Daoy (cell line): ENCODE measurements at places on chromosomes 4 and X.

DNA sequence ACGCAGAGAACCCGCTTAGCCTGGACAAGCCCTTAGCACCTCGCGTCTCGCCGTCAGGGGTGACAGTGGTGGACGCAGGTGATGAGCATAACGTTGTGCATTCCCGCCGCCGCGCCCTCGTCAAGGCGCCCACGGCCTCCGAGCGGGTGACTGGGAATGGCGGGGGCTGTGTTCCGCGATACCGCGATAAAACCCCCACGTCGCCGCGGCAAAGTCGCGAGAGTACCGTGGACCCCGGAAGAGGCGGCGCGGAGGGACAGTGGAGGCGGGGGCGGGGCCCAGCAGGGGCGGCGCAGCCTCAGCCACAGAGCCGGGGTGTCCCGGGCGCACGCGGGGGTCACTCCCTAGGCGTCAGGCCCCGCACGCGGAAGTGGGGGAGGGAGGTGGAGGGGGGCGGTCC, 53.8 kb downstream of the ZFYVE28 start:
- DNase-seq = peak; percentile 46

DNA sequence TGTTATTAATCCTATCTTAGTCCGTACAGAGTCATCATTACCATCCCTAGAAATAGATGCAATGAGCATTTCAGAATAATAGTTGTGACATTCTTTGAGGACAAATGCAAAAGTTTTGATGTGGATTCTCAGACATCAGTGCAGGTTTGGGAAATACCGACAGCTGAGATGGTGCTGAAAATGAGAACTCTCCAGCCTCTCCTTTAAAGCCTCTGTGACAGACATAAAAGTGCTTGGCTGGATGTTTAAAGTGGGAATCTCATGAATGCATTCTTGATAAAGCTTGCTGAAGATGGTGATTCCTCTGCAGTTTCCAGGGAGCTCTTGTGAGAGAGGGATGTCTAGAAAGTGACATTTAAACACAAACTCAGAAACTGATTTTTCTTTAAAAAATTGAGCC, 35.0 kb upstream of the SLC7A11 start:
- DNase-seq = no peak

DNA sequence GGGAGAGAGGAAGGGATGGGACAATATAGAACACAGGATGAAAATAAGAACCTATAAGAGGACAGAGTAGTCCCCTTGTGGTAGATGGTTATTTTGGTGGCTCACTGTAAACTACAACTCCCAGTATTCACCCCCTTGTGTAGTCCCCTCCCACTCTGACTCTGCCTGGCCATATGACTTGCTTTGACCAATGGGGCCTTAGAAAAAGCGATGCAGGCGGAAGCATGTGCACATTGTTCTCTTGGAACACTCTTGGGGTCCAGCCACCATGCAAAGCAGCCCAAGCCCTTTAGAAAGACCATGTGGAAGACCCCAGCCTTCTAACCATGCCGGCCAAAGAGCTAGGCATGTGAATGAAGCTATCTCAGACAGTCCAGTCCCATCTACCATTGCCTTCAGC, 415.0 kb downstream of the BCOR start:
- DNase-seq = no peak

GRCh38 chr4:5885733-5886132, 7.2 kb downstream of the CRMP1 start:
- no peak for DNase-seq

GRCh38 chr4:112252234-112252633, 20.6 kb downstream of the AP1AR start:
- DNase-seq = no peak

DNA sequence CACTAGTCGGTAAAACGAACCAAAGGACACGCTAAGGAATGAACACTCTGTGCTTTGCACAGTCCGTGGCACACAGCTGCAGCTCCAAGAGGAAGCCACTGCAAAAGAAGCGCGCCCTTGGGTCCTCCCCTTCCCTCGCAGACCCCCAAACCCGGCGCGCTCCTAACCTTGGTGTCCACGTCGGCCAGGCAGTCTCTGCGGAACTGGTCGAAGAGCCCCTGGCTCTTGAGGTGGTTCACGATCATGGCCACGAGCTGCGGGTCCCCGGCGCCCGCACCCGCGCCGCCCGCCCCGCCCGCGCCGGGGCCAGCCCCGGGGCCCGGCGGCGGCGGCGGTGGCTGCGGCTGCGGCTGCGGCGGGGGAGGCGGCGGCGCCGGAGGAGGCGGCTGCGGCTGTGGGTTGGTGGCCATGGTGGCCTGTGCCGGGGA, 333 bp downstream of the BOD1L1 start:
- no peak for DNase-seq

DNA sequence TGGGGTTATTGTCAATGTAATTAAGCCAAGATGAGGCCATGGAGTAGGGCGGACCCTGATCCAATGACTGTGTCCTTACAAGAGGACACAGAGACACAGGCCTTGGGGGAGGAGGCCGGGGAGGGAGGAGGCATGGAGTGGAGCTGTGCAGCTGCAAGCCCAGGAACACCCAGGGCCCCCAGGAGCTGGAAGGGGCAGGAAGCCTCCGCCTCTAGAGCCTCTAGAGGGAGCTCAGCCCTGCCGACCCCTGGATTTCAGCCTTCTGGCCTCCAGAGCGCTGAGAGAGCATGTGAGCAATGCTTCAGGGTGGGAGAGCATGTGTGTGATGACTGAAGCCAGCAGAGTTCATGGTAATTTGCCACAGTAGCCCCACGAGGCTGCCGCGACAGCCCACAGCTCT, 234.6 kb downstream of the AFAP1 start:
- no peak for DNase-seq

DNA sequence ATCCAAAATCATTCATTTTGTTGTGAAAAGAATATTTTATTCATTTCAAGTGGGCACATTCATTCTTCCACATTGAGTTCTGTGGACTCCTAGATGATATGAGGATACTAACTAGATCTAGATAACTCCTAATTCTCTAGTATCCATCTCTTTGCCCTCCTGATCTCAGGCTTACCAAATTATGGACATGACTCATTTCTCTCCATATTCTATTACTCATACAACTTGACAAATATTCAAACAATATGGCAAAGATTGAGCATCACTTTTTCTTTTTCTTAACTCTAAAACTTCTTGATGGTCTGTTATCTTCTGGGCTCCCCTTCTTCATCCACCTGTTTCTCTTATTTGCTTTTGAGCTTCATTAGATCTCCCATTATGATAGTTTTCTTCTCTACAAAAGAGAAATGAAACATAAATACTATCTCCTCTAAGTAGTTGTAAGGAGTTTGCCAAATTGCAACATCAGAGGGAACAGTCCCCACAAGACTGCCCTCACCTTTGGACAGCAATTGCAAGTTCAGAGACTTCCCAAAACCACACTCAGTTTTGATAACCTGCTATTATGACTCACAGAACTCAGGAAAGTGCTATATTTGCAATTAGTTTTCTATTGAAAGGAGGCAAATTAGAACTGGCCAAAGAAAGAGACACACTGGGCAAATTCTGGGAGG, 422.9 kb downstream of the SPRY1 start:
- DNase-seq = no peak

GRCh38 chrX:68640661-68641060, 6.8 kb upstream of the STARD8 start:
- no peak for DNase-seq

GRCh38 chr4:112102875-112103370, 42.3 kb upstream of the FAM241A start:
- no peak for DNase-seq

DNA sequence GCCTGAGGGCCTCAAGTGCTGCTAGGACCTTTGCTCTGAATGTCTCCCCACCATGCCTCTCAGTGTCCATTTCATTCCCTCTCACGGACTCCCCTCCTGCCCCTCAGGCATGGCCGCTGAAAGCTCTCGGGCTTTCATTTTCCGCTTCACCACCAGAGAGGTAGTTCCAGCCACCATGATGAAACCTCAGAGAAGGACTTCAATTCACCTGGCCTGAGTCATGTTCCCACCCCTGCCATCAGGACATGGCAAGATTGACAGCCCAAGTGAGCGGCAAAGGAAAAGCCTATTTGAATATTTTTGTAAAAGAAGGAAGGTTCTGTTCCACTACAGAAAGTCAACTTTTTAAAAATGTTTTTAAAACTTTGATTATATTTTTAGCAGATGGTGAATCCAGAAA, 249.3 kb upstream of the GALNT7 start:
- no peak for DNase-seq

- no peak for DNase-seq
These were observed 32.7 kb downstream of the MFAP3L start for GRCh38 chr4:169993531-169993930.
